Calu3 (cell line): ENCODE measurements at places on chromosomes 11 and 22.

- peaks cover 6% of the 10 kb centered on the region for H3K36me3 ChIP-seq
- no peaks in the 10 kb centered on the region for H3K27me3 ChIP-seq
- peaks cover 17% of the 10 kb centered on the region for H3K4me1 ChIP-seq
- peak overlapping the region; percentile 63 for H3K27ac ChIP-seq
Measured at GRCh38 chr11:34027516-34028408, 23.8 kb upstream of the CAPRIN1 start.

- DNase-seq, result no peak
- H3K27me3 ChIP-seq, result no peaks in the 10 kb centered on the region
- H3K4me1 ChIP-seq, result peaks cover 7% of the 10 kb centered on the region
- H3K4me3 ChIP-seq, result no peak overlapping the region
- H3K27ac ChIP-seq, result no peak overlapping the region
Measured at GRCh38 chr22:44063462-44064371, 39.6 kb downstream of the PARVB start.

DNA sequence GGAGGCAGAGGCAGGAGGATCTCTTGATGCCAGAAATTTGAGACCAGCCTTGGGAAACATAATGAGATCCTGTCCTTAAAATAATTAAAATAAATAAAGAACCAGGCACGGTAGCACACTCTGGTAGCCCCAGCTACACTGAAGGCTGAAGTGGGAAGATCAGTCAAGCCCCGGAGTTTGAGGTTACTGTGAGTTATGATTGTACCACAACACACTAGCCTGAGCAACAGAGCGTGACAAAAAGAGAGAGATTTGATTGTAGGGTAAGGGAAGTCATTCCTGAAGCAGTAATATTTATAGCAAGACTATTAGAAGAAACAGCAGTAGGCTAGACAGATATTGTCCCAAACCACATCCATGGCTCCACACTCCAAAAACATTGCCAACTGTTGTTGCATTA lies 1408.4 kb upstream of the TENM4 start:
- H3K27me3 ChIP-seq, result no peaks in the 10 kb centered on the region
- no peaks in the 10 kb centered on the region for H3K36me3 ChIP-seq
- H3K4me1 ChIP-seq, result no peaks in the 10 kb centered on the region

GRCh38 chr11:102729849-102730815 lies 5.4 kb upstream of the MMP8 start:
- no peaks in the 10 kb centered on the region for H3K27me3 ChIP-seq
- no peak for DNase-seq
- H3K4me3 ChIP-seq, result no peak overlapping the region
- H3K27ac ChIP-seq, result no peak overlapping the region

DNA sequence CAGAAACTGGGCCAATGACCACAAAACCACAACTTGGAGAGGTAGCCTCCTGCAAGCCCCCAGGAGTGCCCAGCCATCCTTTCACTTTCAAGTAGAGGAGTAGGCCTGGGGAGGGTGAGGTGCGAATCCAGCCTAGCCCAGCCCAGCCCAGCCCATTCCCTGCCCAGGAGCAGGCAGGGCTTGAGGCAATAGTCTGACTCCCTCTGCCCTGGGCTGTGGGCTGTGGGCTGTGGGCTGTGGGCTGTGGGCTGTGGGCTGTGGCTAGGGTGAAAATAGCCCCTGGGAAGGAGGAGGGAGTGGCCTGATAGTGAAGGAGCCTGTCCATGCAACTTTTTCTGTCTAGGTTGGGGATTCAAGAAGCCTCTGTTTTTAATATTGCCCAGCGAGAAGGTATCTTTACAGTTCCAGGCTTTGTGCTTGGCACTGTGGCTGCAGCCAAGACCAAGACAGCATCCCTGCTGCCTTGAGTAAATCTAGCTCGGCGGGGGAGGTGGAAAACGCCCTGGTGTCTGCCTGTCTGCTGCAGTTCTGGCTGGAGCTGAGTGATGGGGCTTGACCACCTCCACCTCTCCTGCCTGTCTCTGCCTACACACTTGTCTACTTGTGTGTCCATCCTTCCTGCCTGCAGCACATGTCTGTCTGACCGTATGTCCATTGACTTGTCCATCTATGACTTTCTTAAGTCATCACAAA lies 40.7 kb downstream of the LMO1 start:
- H3K27ac ChIP-seq, result no peak overlapping the region
- no peaks in the 10 kb centered on the region for H3K4me1 ChIP-seq
- H3K4me3 ChIP-seq, result no peak overlapping the region
- DNase-seq, result no peak

DNA sequence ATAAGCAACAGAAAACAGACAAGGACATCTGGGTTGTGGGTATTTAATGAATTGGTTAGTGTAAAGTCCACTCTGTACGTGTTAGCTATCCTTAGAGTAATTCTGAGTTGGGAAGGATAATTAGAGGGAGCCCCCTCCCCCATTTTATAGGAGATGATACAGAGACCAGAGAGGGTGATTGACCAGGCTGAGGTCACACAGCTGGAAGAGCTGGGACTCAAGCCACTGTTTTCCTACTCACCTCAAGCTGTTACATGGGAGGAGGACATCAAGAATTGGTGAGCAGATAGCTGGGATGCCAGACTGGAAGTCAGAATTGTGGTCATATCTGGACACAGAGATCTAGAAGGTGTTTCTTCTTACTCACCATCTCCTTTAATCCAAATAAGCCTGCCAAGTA lies 8.7 kb upstream of the NPTXR start:
- H3K27me3 ChIP-seq, result peaks cover 49% of the 10 kb centered on the region
- H3K4me3 ChIP-seq, result no peak overlapping the region
- peaks cover 6% of the 10 kb centered on the region for H3K4me1 ChIP-seq
- no peaks in the 10 kb centered on the region for H3K36me3 ChIP-seq

GRCh38 chr11:40986320-40986719 lies 473.1 kb downstream of the LRRC4C start:
- no peak overlapping the region for H3K4me3 ChIP-seq
- no peak overlapping the region for H3K27ac ChIP-seq
- no peaks in the 10 kb centered on the region for H3K27me3 ChIP-seq
- no peak for DNase-seq

- H3K36me3 ChIP-seq, result peaks cover 46% of the 10 kb centered on the region
- no peak overlapping the region for H3K4me3 ChIP-seq
- no peaks in the 10 kb centered on the region for H3K27me3 ChIP-seq
- DNase-seq, result no peak
- H3K27ac ChIP-seq, result no peak overlapping the region
- no peaks in the 10 kb centered on the region for H3K4me1 ChIP-seq
Measured at GRCh38 chr22:50569896-50570535, 7.3 kb upstream of the SYCE3 start.

- H3K4me3 ChIP-seq, result no peak overlapping the region
- peak overlapping the region; percentile 30 for H3K27ac ChIP-seq
- peaks cover 15% of the 10 kb centered on the region for H3K36me3 ChIP-seq
- peaks cover 53% of the 10 kb centered on the region for H3K4me1 ChIP-seq
- H3K27me3 ChIP-seq, result no peaks in the 10 kb centered on the region
Measured at GRCh38 chr22:37547251-37547741, 13.0 kb upstream of the CDC42EP1 start.

GRCh38 chr11:21710809-21711208 lies 482.1 kb upstream of the ANO5 start:
- DNase-seq, result no peak
- H3K4me1 ChIP-seq, result no peaks in the 10 kb centered on the region
- H3K27ac ChIP-seq, result no peak overlapping the region
- no peaks in the 10 kb centered on the region for H3K36me3 ChIP-seq

GRCh38 chr11:41121600-41121999 lies 337.9 kb downstream of the LRRC4C start:
- H3K27ac ChIP-seq, result no peak overlapping the region
- H3K4me3 ChIP-seq, result no peak overlapping the region
- DNase-seq, result no peak

- H3K4me1 ChIP-seq, result peaks cover 13% of the 10 kb centered on the region
- H3K36me3 ChIP-seq, result peaks cover 6% of the 10 kb centered on the region
- no peak overlapping the region for H3K27ac ChIP-seq
Measured at GRCh38 chr11:133936592-133936991, 20.2 kb downstream of the IGSF9B start.

- no peak overlapping the region for H3K27ac ChIP-seq
- DNase-seq, result no peak
- no peaks in the 10 kb centered on the region for H3K36me3 ChIP-seq
- H3K4me1 ChIP-seq, result no peaks in the 10 kb centered on the region
- no peaks in the 10 kb centered on the region for H3K27me3 ChIP-seq
Measured at GRCh38 chr11:121067453-121067852, 33.6 kb upstream of the TECTA start.

DNA sequence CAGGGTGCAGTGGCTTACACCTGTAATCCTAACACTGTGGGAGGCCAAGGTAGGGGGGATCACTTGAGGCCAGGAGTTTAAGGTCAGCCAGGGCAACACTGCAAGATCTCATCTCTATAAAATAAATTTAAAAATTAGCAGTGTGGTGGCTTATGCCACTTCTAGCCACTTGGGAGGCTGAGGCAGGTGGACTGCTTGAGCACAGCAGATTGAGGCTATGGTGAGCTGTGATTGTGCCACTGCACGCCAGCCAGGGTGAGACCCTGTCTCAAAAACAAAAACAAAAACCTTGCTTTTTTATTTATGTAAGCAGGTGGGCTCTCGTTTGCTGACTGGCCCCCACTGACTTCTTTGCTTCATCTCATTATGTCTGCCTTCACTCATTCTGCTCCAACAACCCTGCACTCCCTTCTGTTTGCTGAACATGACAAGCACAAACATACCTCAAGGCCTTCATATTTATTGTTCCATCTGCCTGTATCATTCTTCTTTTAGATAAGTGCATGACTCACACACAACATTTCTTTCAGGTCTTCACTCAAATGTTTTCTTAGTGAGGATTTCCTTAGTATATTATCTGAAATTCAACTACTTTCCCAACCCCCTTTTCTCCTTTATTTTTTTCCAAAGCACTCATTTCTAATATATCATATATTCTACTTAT lies 32.4 kb upstream of the CLNS1A start:
- no peak overlapping the region for H3K4me3 ChIP-seq
- H3K27me3 ChIP-seq, result no peaks in the 10 kb centered on the region
- DNase-seq, result no peak
- H3K36me3 ChIP-seq, result peaks cover 42% of the 10 kb centered on the region
- H3K4me1 ChIP-seq, result no peaks in the 10 kb centered on the region

DNA sequence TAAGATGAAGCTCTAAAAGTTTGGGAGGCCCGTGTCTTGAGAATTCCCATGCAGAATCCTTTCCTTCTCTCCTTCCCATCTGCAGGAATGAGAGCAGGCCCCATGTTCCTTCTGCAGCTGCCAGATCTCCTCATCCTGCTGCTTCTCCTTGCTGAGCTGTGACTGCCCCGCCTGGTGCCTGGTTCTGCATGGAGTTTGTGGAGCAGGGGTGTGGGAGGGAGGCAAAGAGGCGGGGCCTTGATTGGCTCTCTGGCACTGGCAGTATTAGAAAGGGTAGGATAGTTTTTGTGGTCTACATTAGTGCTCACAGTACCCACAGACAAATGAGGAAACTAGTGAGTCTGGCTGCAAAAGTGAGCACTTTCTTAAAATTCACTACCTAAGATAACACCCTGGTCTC lies 91.1 kb upstream of the CLPB start:
- no peak overlapping the region for H3K27ac ChIP-seq
